ENCODE measurements at places on chromosomes 4 and X. TPM values are rescaled to one million over a fixed set of nuclear protein-coding genes. Genes with fewer than 3 reads are reported as not detected.

DNA sequence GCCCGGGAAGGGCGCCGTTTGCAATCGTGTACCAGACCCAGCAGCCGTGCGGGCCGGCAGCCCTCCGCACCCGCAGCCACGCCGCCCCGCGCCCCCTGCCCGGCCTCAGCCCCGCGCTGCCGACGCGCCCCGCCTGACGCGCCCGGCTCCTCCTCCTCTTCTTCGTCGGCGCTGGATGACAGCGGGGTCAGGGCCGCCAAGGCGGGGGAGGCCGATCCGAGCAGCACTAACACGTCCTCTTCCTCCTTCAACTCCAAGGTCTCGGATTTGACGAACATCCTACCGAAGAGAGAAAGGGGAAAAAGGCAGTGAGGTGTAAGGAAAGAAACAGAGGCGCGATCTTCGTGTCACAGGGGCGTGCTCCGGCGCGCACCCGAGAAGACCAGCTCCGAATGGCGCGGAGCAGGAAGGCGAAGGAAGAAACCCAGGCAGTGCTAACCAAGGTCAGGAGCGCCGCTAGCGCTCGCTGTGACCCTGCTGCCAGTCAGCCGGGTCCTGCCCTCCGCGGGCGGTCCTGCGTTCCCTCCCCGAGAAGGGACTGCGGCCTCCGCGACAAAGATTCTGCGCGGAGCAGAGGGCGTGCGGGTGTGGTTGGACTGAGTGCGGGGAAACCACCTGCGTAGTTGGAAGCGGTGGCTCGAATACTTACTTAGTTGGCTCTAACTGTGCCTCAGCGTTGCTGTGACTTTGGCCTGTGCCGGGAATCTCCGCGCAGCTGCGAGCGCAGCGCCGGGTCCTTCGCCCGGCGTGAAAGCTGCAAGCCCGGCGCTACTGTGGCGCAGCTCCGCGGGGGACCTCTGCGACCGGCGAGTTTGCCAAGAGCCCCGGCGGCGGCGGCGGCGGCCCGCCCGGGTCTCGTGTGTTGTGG lies 548 bp downstream of the NEUROG2 start:
- peak; percentile 43 for DNase-seq

GRCh38 chr4:164768516-164768915 lies 14.6 kb downstream of the SMIM31 start:
- no peak for DNase-seq

DNA sequence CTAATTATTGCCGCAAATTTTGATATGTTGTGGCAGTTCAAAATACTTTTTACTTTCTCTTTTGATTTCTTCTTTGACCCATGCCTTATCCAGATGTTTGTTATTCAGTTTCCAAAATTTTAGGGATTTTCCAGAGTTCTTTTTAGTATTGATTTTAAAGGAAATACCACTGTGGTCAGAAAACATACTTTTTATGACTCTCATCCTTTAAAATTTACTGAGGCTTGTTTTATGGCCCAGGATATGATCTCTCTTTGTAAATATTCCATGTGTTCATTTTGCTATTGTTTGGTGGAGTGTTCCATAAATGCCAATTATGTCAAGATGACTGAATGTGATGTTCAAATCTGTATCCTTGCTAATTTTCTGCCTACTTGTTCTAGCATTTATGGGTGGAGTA lies 272.3 kb upstream of the DIPK2B start:
- no peak for DNase-seq

The NXF2 gene
- total RNA-seq = not detected

The EDNRA gene
- total RNA-seq = 9.4 TPM

DNA sequence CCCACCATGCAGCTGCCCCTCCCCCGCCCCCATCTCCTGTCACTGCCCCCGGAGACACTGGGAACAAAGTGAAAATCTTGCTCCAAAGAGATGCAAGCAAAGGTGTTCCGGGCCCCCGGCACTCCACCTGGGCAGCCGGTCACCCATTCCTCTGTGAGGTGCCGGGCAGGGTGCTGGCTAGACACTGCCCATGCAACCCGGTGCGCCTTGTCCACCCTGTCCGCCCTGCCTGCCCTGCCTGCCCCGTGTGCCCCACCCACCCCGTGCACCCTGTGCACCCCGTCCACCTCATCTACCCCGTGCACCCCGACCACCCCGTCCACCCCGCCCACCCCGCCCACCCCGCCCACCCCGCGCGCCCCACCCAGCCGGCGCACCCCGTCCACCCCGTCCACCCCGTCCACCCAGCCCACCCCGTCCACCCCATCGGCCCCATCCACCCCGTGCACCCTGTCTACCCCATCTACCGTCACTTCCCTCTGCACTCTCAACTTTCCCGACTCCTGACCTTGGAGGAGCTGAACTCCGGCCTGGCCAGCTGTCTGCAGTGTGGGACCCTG lies 31.9 kb upstream of the FGFR3 start:
- no peak for DNase-seq

The SRPX gene
- 2.4 TPM for total RNA-seq

GRCh38 chr4:64384237-64385203 lies 24.7 kb downstream of the TECRL start:
- no peak for DNase-seq

DNA sequence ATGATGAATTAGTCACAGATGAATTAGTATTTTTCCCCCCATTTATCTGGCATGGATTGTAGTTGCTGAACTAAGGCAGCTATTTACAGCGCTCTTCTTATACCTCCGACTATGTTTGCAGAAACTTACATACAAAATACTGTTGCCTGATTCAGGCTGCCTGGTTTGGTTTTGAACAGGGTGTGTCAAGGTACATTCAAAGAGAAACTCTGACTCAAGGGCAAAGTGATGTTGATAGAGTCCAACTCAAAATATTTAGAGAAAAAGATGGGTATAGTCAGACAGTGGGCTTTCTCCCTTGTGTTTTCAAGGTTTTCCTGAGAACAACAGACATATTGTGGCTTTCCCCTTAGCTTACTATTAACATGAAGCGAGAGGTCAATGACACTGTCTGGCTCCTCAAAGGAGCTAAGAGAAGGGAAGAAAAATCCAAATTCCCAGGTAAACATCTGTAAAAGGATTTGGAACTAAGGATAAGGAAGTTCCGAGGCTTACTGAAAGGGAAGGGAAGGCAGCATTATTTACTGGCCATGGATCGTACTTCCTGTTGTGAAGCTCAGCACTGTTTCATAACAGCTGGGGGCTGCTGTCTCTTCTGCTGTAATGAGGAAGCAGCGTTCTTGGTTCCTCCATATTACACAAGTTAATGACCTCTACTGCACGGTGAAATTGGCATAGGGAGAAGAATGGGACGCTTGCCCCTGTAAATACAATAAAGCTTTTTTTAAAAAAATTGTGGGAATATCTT lies 30.9 kb downstream of the FAM9C start:
- no peak for DNase-seq

The RASL11B gene
- 19.2 TPM for total RNA-seq

- no peak for DNase-seq
Measured at GRCh38 chr4:121717680-121718237, 21.0 kb upstream of the ANXA5 start.

DNA sequence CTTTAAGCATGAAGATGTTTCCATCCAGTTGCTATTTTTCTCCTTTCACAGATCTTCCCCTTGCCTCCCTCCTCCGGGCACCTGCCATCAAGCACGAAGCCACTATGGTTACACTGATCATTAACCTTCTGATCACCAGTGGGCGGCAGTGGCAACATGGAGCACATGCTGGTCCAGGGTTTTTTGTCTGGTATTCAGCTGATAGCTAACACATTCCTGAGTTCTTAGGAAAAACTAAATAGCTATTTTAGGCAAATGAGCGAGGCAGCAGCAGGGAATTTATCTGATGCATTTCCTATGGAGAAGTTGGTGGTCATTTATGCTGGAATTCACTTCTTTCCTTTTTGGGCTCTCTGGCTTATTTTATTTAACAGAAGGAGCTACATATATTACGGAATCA lies 22.9 kb downstream of the SHISA3 start:
- no peak for DNase-seq

DNA sequence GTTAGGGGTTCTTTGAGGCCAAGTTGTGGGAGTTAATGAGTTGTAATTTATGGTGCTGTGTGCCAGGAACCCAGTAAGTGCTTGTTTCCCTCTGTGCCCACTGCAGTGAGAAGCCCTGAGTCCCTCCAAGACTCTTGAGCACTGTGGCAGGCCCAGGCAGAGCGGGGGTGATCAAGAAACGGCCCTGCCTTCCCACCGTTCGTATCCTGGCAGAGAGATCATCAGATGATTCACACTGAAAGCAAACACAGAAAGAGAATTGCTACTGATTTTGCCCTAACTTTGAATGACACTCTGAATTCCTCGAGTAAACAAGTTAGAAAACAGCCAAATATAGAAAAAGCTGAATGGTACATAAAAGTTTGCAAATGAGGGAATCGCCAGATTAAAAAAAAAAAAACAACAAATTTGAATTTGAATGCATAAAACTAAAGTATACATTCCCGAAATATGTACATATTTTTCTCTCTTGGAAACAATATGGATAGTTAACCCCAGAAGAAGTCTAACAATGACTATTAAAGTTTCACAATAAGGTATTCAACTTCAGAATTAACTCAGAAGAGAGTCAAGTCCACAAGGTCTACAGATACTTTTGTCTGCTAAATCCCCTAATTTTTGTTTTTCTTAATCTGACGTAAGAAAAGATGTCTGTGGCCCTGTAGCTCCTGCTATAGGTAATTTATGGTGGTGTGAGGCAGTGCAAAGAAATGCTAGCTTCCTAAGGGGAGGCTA lies 71.8 kb downstream of the AFAP1 start:
- DNase-seq = no peak

The SYP gene
- total RNA-seq = 151 TPM

DNA sequence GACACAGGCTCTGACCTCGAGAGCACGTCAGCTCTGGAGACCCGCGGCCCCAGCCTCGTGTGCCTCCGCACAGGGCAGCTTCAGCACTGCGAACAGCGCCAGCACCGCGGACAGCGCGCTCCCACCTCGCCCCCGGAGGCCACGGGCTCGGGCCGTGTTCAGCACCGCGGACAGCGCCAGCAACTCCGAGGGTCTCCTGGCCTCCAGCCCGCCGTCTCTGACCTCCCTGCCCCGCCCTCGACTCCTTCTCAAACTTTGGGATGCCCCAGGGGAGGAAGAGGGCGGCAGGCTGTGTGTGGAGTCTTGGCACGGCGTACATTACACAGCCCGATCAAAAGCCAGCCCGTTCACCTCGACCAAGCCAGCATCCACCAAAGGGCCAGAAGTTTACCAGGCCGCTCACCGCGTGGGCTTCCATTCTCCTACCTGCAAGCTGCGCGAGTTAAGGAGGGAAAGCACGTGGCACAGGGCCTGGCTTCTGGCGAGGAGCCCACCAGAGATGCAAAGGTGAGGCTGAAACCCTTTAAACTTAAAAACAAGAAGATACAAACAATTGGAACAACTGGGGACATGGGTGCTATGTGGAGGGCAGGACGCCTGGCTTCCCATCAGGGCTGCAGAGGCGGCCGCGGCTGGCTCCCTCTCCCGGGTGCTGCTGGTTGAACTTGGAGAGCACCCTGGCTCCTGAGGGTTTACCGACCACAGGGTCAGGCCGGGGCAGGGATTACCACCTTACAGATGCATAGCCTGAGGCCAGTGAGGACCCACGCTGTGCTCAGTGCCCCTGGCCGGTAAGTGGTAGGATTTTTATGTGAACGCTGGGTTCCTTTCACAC lies 4.5 kb upstream of the NKX1-1 start:
- DNase-seq = peak; percentile 65

The PPEF2 gene
- under 0.01 TPM for total RNA-seq

DNA sequence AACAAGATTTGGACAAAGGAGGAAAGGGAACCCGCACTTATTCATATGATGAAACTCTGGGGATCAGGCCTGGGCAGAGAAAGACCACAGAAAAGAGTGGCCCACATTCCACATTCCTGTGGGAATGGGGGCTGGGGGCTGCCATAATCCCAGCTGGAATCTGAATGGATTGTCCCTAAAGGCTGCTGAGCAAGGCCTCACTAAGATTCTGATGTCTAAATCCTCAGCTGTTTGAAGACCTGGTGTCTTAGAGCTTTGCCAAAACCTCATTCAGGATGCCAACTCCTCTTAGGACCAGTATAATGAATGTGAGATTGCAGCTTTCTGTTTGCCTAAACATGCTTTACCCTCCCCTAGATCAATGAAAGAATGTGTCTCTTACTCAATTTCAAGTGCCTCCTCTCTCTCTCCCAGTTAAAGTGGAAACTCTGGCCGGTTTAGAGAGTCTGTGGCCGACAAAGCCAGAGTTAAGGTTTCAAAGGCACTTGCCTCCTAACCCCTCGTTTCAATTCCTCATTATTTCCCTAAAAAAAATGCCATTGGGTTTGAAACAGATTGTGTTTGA lies 33.3 kb upstream of the GPC4 start:
- no peak for DNase-seq

The TKTL2 gene
- 0.82 TPM for total RNA-seq

DNA sequence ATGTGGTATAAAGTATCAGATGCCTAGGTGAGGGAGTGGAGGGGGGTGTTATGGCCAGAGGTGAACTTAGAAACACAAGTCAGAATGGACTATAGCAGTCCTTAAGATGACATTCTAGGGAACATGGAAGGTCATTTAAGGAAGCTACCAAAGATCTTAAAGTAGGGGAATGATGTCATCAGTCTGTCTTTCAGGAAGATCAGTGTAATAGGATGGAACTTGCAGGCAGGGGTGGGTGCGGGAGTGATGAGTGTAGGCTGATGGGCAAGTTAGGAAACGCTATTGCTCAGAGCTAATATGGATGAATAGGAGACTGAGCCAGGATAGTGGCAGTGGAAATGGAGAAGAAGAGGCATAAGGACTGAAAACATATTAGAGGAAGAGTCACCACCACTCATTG lies 27.5 kb upstream of the CWH43 start:
- DNase-seq = no peak

- DNase-seq = no peak
Measured at GRCh38 chr4:3408793-3409330, 32.9 kb upstream of the HGFAC start.

The DDIT4L gene
- total RNA-seq = 0.41 TPM

DNA sequence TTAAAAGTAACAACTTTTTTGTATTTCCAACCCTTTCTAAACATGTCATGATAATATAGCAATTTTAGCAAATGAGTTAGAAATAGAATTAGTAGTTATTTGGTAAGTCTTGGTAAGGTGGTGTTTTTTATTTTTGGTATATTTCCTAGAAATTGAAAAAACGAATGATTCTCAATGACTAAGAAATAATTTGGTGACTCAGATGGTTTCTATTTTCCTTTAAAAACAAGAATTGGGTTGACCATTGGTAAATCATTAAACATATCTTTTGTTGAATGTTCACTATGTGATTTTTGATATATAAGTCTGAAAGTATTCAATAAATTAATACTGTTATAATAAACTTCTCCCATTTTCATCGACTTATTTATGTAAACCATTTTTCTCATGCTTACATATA lies 206.2 kb upstream of the BANK1 start:
- no peak for DNase-seq

DNA sequence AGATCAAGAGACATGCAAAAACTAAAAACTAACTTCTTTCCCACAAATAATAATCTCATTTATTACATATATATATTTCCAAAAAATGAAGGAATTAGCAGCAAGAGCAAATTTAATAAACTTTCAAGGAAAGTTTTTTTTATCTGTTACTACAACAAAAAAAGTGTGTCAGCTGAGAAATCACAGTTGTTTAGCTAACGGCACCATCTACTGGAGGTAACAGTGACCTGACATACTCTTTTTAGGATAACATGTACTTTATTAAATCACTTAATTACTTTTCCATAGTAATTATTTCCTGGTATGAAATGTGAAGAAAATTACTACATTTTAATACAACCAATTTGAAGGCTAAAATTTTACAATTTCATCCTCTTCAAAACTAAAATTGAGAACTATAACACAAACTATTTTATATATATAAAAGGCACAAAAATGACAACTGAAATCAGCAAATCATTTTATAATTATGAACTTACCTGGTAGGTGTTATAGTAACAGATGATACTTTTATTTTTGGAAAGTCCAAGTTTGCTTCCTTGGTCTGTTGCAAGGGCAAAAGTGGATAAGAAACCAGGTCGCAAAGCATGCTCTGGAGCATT lies 9.1 kb downstream of the LAMTOR3 start:
- no peak for DNase-seq

Measured in frontal cortex (tissue), 4 donors.